D341Med (cell line): ENCODE measurements at places on chromosomes 13 and 19.

DNA sequence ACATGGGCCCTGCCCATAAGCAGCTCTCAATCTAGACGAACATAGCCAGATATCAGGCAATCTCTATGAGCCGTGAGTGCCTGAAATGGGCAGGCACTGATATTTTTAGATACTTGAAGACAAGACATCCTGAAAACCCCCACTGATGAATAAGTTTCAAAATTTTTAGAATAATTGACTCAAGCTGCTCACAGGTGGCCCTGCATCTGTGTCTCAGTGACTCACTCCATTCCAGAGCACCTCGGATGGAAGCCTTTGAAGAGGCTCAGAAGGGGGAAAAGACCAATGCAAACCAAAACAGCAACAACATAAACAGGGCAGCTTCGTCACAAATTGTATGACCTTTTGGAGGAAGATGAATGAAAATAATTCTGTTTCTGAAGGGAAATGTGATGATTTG lies 42.8 kb upstream of the SLC46A3 start:
- no peak for DNase-seq

GRCh38 chr19:5132698-5133651 lies 164.1 kb downstream of the KDM4B start:
- DNase-seq, result no peak

- DNase-seq, result no peak
Measured at GRCh38 chr19:41955521-41955920, 3.6 kb downstream of the RABAC1 start.

DNA sequence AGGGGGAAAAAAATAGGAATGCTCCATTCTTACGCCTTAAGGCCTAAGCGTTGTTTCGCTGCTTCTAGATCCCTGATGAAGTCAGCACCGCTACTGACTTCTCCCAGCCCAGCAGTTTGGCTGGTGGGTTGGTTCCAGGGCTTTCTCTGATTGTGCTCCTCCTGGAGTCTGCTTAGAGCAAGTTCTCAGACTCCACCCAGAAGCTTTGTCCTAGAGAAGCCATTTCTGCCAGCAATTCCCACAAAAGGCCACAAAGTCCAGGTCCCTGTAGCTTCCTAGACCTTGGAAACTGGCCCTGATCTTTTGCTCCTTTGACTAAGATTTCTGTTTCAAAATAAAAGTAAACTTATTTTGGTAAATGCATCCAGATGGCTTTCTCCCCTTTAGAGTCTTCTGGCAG lies 65.4 kb downstream of the KCTD12 start:
- no peak for DNase-seq

DNA sequence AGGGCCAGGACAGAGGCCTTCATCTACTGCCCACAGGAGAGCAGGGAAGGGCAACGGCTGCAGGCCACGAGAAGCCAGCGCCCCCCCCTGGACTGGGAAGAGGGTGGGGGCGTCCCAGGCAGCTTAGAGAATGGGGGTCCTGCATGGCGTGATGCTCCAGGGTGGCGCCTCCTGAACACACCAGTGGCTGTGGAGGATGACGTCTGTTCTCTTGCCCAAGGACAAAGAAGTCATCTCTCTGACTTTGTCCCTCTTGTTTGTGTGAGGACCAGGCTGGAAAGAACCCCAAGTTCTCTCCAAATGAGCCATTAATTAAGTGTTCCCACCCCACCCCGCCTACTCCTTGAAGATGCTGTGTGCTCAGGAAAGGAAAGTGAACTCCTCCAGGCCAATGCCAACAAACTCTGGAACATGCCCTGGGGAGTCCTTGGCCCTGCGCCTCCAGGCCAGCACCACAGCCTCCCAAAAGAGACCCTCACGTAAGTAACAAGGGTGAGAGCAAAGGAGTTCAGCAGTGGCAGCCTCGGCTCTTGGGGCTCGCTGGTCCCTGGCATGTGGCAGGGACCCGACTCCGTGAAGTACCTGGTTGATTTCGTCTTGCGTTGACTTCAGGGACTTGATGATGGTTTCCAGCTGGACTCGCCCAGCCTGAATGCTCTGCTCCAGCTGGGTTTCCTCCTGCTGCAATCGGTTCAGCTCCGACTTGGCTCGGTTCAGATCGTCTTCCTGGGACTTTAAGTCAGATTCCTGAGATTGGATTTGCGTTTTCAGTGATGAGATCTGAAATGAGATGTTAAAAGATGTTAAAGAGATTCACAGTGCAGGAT lies 68.4 kb downstream of the EPS15L1 start:
- no peak for DNase-seq

- peak; percentile 59 for DNase-seq
Measured at GRCh38 chr13:40069173-40070044, 413.9 kb downstream of the COG6 start.

DNA sequence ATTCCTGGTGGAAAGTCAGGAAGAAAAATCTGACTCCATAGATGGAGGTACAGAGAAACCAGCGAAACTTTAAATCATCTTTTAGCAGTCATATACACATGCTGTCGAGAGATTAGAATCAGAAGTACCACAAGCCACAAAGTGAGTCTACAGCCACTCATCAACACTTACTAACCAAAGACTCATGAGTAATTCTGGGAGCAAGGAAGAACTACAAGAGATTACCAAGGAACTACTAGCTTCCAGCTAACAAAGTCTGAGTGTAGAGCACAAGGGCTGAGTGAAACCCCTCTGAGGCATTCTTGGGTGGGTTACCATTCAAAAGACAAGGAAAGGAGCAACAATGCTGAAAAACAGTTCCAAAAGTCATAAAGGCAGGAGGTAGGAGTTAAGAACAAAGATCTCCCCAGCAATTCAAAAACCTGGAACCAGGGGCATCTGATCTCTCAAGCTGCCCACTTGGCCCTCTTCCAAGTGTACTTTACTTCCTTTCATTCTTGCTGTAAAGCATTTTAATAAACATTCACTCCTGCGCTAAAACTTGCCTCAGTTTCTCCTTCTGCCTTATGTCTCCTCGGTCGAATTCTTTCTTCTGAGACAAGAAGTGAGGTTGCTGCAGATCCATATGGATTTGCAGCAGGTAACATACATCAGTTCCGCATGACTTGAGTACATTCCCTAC lies 13.0 kb downstream of the RBM26 start:
- no peak for DNase-seq

DNA sequence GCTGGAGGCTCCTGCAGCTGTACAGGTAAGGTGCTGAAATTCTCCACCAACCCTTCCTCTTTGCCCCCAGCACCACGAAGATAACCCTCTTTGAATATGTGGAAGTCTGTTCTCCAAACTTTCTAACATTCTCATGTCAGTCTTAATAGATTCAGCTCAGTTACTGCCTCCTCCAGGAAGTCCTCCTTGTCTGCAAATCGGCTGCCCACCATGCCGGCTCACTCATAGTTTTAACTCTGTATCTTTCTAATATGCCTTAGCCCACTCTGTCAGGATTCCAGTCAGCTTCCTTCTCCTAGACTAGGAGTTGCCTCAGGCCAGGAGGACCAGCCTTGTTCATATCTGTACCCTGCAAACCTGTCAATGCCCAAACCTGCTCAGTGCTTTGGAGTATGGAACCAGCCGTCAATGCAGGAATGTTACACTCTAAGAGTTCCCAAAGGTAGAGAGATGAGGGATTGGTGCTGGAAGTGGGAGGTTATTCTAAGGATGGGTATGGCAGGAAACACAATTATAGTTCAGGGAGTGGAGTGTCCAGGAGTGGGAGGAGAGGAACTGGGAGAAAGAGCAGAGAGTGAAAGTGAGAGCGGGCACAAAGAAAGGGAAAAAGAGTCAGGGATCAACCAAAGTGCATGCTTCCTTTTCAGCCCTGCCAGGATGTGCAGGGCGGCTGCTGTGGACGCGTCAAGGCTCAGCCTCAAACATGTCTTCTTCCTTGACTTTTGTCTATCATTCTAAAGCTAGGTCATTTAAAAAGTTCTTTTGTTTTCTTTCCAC lies 38.0 kb upstream of the ALOX5AP start:
- DNase-seq, result no peak

- no peak for DNase-seq
Measured at GRCh38 chr13:99834246-99834645, 137.3 kb downstream of the ZIC5 start.

DNA sequence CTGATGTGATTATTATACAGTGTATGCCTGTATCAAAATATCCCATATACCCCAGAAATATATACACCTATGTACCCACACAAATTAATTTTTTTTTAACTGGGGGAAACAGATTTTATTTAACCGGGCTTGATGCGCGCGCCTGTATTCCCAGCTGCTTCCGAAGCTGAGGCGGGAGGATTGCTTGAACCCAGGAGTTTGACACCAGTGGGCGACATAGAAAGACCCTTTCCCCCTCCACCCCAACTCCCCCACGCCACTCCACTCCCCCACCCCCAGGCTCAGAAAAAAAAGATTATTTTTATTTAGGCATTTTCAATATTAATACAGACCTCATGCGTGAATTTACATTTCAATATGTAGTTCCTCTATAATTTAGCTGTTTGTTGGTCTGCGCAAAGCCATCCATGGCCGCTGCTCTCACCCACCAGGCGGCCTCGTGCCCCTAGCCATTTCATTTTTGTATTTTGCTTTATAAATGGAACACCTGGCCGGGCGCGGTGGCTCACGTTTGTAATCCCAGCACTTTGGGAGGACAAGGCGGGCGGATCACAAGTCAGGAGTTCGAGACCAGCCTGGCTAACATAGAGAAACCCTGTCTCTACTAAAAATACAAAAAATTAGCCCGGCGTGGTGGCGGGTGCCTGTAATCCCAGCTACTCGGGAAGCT lies 836 bp upstream of the VPS36 start:
- DNase-seq, result no peak

- DNase-seq, result no peak
Measured at GRCh38 chr13:113732961-113733950, 25.8 kb upstream of the TMEM255B start.

DNA sequence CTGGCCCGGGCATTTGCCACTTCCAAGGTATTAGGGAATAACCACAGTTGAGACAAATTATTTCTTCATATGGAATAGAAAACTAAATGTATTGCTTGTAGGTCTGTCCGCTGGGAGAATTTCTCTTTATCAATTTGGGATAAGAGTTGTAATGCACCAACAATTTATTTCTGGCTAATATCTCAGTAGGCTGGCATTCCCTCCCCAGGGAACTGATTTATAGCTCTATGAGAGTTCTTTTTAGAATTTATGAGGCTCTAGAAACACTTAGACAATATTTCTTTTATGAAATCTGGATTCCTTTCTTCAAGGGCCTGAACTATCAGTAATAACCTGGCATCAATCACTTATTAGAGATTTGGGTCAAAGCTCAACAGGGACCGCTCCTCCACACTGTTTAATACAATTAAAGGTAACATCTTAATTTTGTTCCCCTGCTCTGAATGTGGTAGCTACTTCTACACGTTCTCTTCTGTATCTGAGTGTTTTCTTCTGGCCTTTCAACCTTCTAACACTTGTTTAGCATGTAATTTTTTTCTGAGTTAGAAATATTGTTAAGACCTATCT lies 857.4 kb upstream of the PRR20A start:
- no peak for DNase-seq

DNA sequence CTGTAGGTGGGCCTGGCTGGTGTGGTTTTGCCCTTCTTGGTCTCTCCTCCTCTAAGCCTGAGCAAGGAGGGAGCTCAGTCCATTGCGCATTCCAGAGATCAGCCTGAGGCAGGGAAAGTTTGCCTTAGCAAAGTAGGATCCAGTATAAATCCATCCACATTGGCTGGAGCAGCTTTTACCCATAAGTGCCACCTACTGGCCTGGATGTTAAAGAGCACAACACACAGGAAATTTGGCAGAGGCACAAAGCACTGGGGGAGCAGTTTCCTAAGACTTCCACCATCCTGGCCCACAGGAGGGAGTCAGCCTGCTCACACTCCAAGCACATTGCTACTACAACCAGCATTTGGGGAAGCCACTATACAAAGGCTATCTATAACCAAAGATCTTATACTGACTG lies 1124.2 kb downstream of the SLITRK1 start:
- DNase-seq, result peak; percentile 50

GRCh38 chr13:80591976-80592740 lies 251.2 kb upstream of the SPRY2 start:
- DNase-seq, result no peak

GRCh38 chr19:41131186-41131585 lies 17.0 kb downstream of the CYP2F1 start:
- no peak for DNase-seq

DNA sequence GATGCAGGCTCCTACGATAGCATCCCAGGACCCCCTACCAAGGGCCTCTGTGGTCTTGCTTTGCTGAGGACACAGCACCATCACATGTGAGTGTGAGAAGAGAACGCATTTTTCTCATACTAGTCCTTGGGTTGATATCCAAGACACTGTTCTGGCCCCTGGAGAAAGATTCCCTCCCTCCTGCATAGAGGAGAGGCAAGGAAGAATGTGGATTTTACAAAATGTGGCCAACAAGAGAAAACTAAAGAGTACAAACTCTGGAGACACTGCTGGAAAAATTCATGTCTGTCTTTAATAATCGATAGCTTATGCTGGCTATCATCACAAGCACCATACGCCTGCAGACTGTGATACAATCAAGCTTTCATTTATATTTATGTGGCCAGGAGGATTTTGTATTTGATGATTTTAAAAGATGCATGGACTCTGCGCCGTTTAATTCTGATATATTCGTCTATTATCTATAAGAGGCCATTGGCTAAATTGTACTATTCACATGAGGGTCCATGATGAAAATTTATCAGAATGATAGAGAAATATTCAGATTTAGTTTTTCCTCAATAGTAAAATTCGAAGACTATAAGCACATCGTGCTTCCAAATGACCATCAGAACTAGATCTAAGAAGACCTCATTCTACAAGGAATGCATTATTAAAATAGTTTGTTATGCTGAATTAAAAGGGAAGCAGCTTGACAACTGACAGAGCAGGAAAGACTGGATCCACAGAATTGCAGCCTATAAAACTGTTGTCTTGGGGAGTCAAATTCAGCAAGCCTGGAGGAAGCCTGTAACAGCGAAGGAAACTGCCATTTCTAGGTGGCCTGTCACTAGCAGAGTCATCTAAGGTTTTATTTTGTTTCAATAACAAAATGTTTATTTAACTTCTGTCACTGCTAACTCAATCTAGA lies 578.7 kb downstream of the DIAPH3 start:
- DNase-seq, result no peak

DNA sequence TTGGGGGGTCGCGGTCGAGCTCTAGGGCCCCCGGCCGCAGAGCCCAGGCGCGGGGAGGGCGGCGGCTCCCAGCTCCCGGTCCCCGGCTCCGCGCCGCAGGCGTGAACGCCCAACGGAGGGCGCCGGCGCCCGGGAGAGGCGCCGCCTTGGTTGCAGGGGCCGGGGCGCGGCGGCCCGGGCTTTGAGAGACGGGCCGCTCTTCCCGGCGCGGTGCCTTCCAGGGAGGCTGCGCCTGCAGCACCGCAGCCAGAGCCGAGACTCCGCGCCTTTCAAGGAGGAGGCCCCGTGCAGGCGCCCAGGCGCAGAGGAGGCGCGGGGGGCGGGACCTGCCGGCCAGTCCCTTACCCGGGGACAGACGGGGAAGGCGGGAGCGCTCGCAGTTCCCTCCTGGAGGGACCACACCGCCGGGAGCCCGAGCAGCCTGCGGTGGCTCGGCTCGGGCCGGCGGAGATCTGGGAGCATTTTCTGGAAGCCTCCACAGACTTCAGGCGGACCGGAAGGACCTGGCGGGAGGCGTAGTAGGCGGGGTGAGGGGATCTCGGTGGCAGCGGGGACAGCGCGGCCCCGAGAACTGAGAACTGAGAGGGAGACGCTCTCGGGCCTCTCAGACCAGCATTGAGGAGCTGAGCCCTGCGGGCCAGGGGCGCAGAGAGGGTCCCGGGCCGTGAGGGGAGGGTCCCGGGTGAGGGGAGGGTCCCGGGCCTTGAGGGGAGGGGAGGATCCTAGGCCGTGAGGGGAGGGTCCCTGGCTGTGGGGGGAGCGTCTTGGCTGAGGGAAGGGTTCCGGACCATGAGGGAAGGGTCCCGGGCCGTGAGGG lies 25.5 kb upstream of the MCF2L start:
- DNase-seq, result peak; percentile 57
